ENCODE measurements at places on chromosomes 3 and 15. TPM values are rescaled to one million over a fixed set of nuclear protein-coding genes. Genes with fewer than 3 reads are reported as not detected.

- no peak for DNase-seq
Observed at GRCh38 chr3:26247712-26248111, 374.9 kb upstream of the LRRC3B start.

DNA sequence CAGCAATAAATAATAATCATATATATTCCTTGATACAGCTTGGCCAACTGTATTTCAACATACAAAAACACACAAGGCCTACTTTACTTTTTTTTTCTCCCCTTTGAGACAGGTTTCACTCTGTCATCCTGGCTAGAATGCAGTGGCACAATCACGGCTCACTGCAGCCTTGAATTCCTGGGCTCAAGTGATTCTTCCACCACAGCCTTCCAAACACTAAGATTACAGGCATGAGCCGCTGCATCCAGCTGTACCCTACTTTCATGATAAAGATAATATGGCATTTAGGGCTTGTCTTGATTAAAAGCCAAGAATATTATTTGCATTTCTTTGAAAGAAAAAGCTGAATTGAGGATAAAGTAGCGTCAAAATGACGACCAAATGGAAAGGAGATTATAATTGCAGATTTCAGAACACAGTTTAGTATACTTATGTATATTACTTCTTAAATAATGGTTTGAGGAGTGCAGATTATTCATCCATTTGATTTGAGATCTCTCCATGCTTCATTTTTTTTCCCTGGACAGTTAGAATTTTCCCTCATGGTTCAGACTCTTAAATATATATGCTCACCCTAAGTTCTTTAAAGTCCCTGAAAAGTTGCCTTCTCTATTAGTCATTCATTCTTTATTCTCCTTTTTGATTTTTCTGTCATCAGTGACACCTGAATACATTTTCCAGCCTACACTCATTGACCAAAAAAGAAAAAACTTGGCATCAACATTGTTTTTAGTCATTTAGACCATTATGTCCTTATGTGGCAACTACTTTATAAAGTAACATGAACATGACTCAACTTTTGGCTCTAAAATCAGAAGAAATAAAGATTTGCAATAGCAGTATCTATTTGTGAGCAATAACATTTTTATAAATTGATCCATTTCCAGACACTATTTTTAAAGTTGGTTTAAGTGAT, 48.5 kb upstream of the MLF1 start:
- no peak for DNase-seq

- no peak for DNase-seq
Observed at GRCh38 chr15:57727031-57727430, 20.5 kb downstream of the POLR2M start.

DNA sequence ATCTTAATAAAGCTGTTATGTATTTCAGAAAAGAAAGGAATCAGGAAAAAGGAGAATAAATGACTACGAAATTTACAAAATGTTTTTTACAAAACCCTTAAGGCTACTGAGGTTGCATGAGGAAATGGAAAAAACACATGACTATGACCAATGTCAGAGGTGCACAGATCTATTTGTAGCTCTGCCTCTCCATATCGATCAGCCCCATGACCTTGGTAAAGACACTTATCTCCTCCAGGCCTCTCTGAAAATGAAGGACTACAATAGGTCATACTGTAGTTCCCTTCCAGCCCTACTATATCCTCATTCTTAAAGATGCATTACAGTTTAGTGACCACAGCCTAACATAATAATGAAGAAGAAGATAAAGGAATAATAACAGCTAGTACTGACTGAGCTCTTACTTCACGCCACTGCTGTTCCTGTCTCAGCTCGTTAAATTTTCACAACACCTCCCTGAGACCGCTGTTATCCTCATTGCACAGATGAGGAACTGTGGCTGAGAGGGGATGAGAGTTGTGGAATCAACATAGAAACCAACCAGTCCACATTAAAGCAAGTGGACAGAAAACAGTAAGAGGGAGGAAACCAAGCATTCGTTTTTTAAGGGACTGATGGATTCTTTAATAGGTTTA, 163.2 kb downstream of the MAGI1 start:
- no peak for DNase-seq

- no peak for DNase-seq
Observed at GRCh38 chr3:5278666-5279065, 91.2 kb downstream of the EDEM1 start.

- no peak for DNase-seq
Observed at GRCh38 chr15:67732671-67733374, 92.5 kb upstream of the SKOR1 start.

Gene GP5
- 0.10 TPM for total RNA-seq

DNA sequence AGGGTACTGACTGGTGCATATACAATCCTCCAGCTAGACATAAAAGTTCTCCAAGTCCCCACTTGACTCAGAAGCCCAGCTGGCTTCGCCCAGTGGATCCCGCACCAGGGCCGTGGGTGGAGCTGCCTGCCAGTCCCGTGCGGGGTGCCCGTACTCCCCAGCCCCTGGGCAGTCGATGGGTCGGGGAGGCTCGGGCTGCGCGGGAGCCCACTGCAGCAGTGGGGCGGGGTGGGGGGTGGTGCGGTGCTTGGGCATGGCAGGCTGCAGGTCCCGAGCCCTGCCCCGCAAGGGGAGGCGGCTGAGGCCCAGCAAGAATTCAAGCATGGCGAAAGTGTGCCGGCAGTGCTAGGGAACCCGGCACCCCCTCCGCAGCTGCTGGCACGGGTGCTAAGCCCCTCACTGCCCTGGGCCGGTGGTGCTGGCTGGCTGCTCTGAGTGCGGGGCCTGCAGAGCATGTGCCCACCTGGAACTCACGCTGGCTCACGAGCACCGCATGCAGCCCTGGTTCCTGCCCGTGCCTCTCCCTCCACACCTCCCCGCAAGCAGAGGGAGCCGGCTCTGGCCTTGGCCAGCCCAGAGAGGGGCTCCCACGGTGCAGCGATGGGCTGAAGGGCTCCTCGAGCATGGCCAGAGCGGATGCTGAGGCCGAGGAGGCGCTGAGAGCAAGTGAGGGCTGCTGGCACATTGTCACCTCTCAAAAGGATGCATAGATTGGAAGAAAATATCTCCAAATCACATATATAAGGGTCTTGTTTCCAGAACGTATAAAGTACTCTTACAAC, 68.3 kb upstream of the PIK3R4 start:
- no peak for DNase-seq

GRCh38 chr3:193897288-193897687, 238.7 kb upstream of the HES1 start:
- no peak for DNase-seq

DNA sequence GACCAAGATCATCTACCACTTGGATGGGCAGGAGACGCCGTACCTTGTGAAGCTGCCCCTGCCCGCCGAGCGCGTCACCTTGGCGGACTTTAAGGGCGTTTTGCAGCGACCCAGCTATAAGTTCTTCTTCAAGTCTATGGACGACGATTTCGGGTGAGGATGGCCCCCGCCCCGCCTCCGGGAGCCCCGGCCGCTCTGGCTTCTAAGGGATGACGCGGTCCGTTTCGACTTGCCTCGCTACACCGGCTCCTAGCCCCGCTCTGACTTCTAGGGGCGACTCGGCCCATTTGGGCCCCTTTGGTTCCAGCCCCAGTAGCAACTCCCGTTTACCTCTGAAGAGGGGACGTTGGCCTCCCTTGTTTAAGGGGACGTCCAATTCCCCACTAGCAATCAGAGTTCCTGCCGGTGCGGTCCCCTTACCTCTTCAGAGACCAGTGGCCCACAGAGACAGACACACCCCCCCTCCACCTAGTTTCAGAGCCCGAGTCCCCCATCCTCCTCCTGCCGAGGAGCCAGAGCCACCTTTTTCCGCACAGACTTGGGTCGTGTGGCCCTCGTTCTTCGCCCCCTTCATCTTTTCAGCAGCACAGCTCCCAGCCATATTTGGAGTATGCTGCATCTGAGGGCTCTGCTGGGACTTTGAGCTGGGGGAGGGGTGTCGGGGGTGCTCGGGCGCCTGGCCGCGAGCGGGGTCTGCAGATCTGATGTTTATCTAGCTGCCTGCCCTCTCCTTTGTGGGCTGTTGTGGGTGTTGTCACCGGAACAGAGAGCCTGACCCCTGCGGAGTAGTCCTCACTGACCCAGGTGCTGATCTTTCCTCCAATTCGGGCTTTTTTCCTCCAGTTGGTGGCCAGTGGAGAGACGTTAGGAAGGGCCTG, 706 bp downstream of the DVL3 start:
- DNase-seq, result no peak

Gene USP13
- total RNA-seq, result 6.3 TPM

GRCh38 chr15:96551722-96552121, 221.2 kb downstream of the NR2F2 start:
- no peak for DNase-seq

Gene RLBP1
- total RNA-seq, result not detected

Measured in left lobe of liver (tissue), 2 donors.